ENCODE measurements at places on chromosomes 3 and 15.

GRCh38 chr3:31960793-31961431 is 20.1 kb downstream of the OSBPL10 start:
- no peak for DNase-seq

DNA sequence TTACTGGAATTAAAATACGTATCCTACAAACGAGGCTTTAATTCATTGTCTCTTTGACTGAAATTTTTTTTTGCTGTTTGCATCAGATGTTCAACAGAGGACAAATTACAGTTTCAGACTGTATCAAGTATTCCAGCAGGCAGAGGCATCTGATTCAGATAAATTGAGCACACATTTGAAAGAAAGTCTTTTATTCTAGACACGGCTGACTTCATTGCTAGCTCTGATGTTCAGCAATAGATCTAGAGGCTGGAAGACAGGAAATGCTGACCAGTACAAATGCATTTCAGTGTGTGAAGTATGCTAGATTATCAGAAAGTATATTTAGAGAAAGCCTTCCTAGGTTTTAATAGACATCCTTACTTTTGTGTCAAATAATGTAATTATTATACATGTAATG is 472.2 kb downstream of the NLGN1 start:
- DNase-seq = no peak

GRCh38 chr3:72738752-72739530 is 109.3 kb downstream of the SHQ1 start:
- DNase-seq = peak; percentile 71

DNA sequence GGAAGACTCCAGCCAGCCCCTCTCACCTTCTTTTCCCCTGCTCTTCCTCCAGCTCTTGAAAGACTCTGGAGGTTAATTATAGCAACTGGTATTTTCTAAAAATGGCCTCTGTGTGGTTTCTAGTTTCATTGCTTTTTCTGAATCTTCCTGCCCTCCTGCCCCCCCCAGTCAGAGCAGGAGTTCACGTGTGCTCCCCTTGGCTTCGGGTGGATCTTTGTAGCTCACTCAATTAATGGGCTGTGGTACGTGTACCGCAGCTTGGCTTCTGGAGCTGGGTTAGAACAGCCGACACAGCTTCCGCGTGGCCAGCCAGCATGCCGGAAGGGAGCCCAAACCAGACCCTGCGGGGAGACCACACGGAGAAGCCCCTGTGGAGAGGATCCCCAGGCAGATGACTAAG is 31.5 kb downstream of the TM2D3 start:
- peak; percentile 16 for DNase-seq

- no peak for DNase-seq
Measured at GRCh38 chr15:92159906-92160841, 233.5 kb upstream of the ST8SIA2 start.

DNA sequence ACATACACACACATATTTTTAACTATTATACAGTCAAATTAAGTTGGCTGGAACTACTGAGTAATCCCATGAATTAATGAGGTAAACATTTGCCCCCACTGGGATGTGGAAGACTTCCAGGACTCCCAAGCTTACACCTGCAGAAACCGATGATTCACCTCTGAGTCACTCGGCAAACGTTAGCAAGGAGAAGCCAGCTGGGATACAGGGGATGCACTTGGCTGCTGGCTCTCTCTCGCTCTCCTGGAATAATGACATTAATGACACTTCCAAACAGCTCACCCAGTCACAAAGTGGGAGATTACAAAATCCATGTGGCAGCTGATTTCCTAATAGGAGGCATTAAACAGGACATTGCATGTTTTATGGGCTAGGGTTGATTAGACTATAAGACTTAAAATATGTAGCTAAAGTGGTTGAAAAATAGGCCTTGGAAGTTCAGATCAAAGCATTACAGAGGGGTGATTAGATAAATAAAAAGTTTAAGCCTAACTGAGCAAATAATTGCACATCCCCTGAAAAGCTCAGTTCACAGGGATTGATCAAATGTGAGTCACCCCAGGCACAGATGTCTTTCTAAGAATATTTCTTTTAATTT is 500.9 kb downstream of the SOX2 start:
- no peak for DNase-seq

DNA sequence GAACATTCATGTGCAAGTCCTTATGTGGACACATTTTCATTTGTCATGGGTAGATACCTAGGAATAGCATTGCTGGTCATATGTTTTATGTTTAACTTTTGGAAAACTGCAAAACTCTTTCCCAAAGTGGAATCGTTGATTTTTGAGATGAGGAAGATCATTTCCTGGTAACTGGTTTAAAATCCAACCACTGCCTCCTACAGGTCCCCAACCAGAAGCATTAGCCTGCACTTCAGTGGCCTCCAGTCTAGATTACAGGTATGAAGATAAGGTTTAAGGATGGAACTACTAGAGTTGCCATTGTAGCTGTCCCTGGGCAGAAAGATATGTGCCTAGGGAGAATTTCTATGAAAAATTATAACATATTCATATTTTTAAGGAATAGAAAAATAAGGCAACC is 48.7 kb upstream of the BHLHE40 start:
- no peak for DNase-seq

GRCh38 chr3:151201051-151201730 is 1.8 kb downstream of the GPR171 start:
- no peak for DNase-seq

DNA sequence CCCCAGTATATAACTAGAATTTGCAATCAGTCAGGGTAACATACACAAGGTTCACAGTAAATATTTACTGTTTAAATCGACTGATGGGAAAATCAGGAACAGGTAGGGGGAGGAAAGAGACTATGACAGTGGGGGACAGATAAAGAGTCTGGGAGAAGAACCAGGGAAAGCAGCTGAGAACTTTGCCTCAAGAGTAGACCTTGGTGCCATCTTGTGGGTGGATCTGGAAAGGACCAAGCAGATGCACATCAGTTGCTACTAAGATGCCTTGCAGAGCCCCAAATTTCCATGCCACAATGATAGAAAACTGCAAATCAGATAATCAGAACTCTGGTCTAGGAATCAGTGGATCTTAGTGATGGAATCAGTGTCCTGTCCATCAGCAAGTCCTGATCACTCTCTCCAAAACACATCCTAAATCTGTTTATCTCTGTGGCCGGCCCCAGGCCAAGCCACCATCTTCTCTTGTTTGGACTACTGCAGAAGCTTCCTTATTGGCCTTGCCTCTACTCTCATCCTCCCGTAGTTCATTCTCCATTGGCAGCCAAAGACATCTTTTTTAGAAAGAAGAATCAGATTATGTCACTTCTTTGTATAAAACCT is 62.7 kb downstream of the PDE8A start:
- DNase-seq = peak; percentile 62

DNA sequence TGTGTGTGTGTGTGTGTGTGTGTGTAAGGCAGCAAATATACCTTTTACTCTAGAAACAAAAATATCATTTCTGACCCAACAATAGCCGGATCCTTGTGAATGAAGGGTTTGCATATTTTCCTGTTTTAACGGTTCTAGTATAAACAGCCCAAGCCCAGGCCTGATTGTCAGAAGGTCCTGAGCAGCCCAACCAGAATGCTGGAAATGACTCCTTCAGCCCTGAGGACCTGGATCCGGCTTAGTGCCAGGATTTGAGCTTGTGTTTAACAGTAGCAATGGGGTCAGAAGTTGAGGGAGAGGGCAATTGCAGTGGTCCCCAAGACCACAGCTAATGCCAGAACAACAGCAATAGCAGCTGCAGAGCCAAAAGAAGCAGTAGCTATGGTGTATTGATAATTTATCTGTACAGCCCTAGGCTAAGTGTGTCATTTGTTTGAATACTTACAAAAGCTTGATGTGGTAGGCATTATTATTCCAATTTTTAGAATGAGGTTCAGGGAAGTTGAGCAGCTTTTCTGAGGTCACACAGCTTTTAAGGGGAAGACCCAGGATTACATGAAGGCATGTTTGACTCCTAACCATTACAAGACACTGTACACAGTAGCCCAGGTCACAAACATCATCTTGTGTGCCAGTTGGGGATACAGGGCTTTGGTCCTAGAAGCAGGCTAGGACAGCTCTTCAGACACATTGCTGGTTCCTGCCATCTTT is 12.8 kb downstream of the FOXL2 start:
- no peak for DNase-seq

DNA sequence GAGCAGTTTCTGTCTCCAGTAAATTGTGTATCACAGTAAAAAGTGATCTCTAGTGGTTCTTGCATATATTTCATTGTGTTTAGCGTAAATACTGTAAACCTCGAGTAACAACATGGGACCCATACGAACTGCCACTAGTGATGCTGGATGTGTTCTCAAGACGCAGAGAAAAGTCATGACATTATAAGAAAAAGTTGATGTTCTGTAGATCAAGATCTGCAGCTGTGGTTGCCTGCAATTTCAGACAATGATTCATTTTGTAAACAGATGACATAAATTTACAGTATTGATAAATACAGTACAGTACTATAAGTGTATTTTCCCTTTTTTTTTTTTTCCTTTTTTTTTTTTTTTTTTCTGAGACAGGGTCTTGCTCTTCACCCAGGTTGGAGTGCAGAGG is 100.1 kb downstream of the DPH6 start:
- DNase-seq = no peak

- no peak for DNase-seq
Measured at GRCh38 chr15:72947709-72948108, 104.6 kb upstream of the NEO1 start.

DNA sequence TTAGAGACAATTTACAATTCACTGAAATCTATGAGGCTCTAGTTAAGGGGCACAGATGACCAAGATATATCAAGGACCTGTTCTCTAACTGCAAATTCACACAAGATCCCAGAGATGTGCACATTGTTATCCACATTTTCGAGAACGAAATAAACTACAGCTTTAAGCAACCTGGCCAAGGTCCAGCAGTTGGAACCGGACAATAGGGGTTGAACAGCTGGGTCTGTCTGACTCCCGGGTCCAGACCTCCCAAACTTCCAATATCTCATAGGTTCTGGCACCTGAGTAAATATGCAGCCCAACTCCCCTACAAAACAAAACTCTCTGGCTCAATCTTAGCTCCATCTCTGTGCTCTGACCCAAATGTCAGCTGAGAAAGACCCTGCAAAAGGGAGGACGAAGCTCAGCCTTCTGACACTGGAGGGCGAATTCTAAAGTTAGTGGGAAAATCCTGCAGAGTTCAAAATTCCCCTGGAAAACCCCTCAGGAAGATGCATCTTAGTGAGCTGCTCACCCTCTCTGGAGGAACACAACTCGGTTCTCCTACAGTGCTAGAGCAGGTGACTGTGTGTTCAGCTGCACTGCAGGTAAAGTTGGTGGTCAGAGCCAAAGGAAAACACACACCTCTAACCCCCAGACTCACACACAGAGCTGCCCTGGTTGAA is 14.2 kb upstream of the SPATA12 start:
- DNase-seq = no peak

DNA sequence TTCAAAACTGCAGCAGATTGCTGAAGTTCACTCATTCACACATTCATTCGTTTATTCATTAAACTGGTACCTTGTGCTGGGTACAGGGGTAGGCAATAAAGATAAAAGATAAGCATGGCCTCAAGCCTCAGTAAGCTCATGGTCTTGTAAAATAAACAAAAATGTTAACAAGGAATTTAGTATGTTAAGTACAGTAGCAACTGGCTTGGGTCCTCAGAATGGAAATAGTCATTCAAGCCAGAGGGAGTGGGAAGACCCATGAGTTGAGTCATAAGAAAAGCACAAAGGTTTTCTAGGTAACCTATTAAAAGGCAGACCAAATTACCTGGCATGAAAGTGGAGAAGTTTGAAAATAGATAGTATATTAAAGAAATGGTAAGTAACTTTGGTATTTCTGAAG is 163.3 kb downstream of the CDIN1 start:
- no peak for DNase-seq

- no peak for DNase-seq
Measured at GRCh38 chr3:194287374-194287773, 63.8 kb downstream of the CPN2 start.

DNA sequence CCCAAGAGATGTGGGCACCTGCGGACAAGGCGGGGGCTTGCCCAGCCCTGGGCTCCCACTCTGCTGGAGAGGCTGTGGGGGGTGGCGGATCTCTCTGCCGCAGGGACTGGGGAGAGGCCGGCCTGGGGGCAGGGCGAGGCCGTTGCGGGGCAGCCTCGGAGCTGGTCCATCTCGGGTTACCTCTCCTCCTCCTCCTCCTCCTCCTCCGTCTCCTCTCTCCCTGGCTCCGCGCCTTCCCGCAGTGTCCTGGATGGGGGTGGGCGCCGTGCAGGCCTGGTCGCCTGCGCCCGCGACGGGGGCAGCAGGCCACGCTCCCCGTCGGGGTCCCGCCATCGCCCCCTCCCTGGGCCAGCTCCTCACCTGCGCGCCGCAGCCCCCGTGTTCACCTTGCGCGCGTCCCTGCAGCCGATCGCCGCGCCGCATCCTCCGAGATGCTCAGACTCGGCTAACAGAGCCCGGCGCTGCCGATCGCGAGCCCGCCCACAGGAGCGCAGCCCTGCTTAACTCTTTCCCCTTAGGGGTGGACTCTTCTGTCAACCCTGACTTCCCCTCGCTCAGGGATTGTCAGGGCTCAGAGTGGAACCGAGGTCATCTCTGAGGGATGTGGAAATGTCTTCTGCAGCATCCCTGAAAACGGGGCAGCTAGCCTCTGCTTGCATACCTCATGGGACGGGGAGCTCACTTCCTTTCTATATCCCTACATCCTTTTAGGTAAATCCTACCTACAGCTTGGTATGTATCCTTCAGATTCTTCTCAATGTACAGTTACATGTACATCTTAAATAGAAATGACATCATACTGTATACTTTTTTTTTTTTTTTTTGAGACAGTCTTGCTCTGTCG is at the start of gene PRRT3:
PRRT3 (minus strand) TSS at position 447 of the 844 bp plus-strand sequence. CDS start 2,293 bp downstream, outside the sequence.
- peak; percentile 67 for DNase-seq

Measured in HEK293T (cell line).